ENCODE measurements at places on chromosomes 7 and 10. TPM values are rescaled to one million over a fixed set of nuclear protein-coding genes. Genes with fewer than 3 reads are reported as not detected.

DNA sequence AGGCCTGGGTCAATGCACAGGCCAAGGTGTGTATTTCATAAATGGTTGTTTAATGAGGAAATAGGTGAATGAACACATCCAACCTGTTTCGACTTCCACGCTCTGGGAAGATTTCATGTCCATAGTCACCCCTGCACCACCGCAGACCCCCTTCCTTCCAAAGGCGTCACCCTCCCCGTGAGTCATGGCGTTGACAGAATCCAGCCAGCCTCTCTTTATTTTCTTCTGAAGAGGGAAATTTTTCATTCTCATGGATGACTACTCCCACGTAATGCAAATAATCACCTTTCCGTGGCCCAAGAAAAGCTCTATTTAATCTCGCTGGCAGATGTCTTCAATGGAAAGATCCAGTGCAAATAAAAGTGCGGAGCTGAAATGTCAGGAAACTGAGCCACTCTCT lies 75.3 kb upstream of the FOXK1 start:
- peak; percentile 37 for DNase-seq

Gene SYCE1
- 2.1 TPM for total RNA-seq

Gene HOXA11
- 6.1 TPM for total RNA-seq

- DNase-seq, result peak; percentile 85
Measured at GRCh38 chr10:103510046-103510685, 16.7 kb downstream of the NEURL1 start.

Gene CEP55
- 0.16 TPM for total RNA-seq

Gene PTTG1IP2
- total RNA-seq, result not detected

GRCh38 chr10:74748468-74749031 lies 77.8 kb upstream of the KAT6B start:
- DNase-seq, result no peak

DNA sequence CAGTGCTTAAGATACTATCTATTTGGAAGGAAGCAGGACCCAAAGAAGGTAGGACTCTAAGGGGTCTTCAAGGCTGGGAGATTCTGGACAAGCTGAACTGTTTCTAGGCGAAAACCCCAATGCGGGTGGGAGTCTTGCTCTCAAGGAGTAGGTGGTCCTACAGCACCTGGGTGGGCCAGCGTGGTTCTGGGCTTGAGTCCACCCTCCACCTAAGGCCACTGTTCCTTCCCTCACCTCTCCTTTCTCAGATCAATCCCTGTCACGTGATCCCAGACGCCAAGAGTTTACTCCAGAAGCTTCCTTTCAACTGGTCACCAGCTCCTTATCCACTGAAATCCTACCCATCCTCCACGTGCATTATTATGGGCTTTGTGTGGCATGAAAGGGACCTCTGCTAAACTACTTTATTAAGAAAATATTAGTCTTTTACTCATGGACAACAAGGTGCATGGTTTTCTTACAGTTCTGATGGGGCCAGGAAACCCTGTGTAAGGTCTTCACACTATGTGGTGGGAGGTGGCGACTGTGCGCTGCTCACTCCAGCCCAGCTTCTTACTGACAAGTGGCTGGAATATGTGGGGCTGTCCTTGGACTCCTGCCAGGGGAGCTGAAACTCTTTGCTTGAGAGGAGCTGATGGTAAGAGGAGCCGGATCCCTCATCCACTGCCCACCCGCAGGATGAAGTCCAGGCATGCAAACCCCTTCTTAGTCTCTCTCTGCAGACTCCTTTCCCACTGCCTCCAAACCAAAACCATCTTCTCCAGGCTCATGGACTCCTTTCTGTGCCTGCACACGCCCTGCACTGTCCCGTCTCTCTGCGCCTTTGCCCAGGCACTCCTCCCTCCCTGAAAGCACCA lies 1.6 kb downstream of the ZNF746 start:
- DNase-seq, result no peak

DNA sequence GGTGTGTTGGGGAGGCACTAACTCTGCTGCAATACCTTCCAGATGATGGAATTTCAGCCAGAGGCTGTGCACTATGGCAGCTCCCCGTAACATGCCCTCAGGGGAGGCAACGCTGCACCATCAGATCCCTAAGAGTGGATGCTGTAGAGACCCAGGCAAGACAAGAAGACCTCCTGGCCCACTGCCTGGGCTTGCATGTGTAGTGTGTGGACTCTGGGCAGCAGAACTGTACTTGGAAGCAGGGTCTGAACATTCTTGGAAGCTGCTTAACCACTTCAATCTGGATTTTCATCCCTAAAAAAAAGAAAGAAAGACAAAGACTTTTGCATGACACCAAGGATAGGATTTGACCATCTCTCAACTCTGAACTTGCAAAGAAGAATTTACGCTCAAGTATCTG lies 297.5 kb upstream of the NRP1 start:
- no peak for DNase-seq

DNA sequence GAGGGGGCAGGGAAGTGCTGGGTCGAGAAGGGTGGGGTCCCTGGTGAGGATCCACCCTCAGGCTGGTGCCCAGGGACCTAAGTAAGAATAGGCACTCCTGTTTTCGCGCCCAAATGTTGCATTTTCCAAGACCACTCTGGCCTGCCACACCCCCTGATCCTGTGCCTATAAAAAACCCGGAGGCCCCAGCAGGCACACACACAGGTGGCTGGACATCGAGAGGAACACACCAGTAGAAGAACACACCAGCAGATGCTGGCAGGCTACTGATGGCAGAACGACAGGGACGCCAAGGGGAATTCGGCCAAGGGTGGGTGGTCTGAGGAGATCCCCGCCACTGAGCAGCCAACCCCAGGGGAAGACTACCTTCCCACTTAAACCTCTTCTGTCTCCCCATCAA lies 633.9 kb upstream of the POT1 start:
- DNase-seq, result no peak

- no peak for DNase-seq
Measured at GRCh38 chr10:14605231-14605925, 169.3 kb downstream of the FAM107B start.

- DNase-seq, result no peak
Measured at GRCh38 chr7:111763221-111763801, 201.0 kb upstream of the IMMP2L start.

DNA sequence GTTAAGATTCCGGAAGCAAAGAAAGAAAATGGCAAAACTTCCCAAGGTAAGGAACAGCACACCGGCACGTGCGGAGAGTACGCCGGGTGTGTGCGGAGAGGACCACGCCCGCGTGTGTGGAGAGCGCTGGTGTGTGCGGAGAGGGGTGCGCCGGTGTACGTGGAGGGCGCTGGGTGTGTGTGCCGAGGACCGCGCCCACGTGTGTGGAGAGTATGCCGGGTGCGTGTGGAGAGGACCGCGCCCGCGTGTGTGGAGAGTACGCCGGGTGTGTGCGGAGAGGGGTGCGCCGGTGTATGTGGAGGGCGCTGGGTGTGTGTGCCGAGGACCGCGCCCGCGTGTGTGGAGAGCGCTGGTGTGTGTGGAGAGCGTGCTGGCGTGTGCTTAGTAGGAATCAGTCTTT lies 48.6 kb upstream of the DPYSL4 start:
- peak; percentile 83 for DNase-seq

DNA sequence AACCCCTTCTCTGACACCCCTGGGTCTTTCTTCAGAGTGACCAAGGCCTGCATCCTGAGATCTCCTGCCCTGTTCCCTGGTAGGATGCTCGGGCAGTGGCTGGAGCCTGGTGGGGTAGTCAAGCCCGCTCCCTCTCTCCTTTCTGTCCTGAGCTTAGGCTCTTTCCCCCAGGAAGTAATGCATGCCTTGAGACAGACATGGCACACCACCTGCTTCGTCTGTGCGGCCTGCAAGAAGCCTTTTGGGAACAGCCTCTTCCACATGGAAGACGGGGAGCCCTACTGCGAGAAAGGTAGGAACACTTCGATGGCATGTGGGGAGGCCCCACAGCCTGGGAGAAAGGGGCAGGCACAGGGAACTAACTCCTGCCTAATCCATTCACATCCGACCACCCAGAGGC lies 37.9 kb upstream of the BMPR1A start:
- peak; percentile 62 for DNase-seq

GRCh38 chr7:40299097-40299496 lies 164.3 kb downstream of the SUGCT start:
- DNase-seq, result no peak

- no peak for DNase-seq
Measured at GRCh38 chr10:73901261-73901660, 9.7 kb upstream of the PLAU start.

GRCh38 chr7:45524445-45524844 lies 49.7 kb upstream of the ADCY1 start:
- no peak for DNase-seq

Gene STX1A
- total RNA-seq, result 3.5 TPM

GRCh38 chr10:98472196-98472595 lies 25.5 kb upstream of the HPS1 start:
- no peak for DNase-seq

DNA sequence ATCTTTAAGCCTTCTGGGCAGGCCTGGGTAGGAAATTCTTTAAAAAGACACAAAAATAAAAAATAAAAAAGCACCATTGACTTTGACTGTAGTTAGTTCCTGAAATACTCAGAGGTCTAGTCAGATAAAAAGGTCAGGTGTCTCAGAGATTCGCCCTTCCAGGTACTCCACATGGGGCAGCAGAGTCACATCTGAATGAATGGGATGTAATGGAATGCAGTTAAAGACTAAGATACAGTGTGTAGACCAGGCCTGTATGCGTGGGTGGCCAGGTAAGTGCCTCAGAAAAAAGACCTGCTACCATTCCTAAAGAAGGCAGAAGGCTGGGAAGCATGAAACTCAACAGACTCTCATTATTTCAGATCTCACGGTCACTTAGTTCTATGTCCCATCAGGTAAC lies 68.6 kb upstream of the SEM1 start:
- DNase-seq, result no peak

DNA sequence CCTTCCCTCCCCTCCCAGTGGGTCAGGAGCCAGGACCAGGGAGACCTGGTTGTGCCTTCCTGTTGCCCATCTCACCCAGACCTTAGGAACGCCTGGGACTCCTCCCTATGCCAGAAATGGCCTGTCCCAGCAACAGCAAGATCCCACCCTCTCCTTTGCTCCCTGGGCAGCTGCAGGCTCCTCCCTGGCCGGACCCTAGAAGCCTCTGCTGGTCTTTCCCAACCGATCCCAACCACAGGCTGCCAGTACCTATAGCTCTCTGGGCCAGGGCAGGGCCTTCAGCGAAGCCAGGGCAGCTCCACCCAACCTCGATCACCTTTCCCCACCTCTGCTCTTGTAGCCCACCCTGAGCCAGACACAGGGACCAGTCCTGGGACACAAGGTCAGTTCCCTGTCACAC lies 21.9 kb downstream of the LDB3 start:
- no peak for DNase-seq

Gene ICA1
- 21.9 TPM for total RNA-seq

DNA sequence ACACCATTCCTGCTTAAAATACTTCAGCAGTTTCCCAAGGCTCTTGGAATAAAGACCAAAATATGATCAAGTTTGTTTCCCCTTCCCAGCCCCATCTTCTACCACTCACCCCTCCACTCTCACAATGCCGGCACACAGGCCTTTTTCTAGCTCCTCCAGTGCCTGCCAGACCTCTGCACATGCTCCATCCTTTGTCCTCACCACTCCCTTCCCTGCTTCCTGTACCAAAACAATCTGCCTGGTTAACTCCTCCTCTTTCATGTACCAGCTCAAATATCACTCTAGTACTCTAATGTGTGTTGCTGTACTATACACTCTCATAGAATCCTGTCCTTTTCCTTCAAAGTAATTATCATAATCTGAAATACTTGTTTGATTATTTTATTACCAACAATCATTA lies 19.4 kb downstream of the SCRN1 start:
- DNase-seq, result no peak

DNA sequence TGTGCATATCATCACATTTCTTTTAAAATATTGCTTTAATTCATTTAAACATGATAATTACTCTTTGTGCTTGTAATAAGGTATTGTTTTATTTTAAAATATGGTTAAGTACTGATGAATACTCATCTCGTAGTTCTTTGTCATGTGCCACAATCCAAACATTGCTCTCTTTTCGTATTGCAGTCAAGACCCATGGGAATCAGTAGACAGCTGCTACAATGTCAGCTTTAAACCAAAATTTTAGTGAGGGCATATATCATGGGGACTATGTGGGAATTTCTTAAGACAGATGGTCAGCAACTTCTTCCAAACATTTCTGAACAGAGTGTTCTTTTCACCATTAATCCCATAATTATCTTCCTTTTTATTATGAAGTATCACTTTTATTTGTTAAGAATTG lies 77.2 kb upstream of the FZD1 start:
- no peak for DNase-seq

Gene HDAC9
- 21.7 TPM for total RNA-seq

GRCh38 chr7:131424219-131424822 lies 96.6 kb downstream of the MKLN1 start:
- DNase-seq, result no peak
